ENCODE measurements at places on chromosomes 2 and 18. TPM values are rescaled to one million over a fixed set of nuclear protein-coding genes. Genes with fewer than 3 reads are reported as not detected.
A peak's percentile ranks its signal among the peaks of the same experiment; 100 is the strongest.

GRCh38 chr2:184534986-184535385 is 63.3 kb upstream of the ZNF804A start:
- no peak for DNase-seq
- no peaks in the 10 kb centered on the region for H3K36me3 ChIP-seq
- H3K4me3 ChIP-seq, result no peak overlapping the region
- no peaks in the 10 kb centered on the region for H3K27me3 ChIP-seq
- no peaks in the 10 kb centered on the region for H3K4me1 ChIP-seq

- H3K4me1 ChIP-seq, result peaks cover 17% of the 10 kb centered on the region
- H3K4me3 ChIP-seq, result no peak overlapping the region
- DNase-seq, result no peak
Observed at GRCh38 chr2:66509326-66509811, 74.4 kb downstream of the MEIS1 start.

- no peaks in the 10 kb centered on the region for H3K4me1 ChIP-seq
- peaks cover 3% of the 10 kb centered on the region for H3K27me3 ChIP-seq
- no peak overlapping the region for H3K4me3 ChIP-seq
- no peaks in the 10 kb centered on the region for H3K36me3 ChIP-seq
- no peak overlapping the region for H3K27ac ChIP-seq
- no peak for DNase-seq
Observed at GRCh38 chr18:55856679-55857078, 268.7 kb upstream of the TCF4 start.

DNA sequence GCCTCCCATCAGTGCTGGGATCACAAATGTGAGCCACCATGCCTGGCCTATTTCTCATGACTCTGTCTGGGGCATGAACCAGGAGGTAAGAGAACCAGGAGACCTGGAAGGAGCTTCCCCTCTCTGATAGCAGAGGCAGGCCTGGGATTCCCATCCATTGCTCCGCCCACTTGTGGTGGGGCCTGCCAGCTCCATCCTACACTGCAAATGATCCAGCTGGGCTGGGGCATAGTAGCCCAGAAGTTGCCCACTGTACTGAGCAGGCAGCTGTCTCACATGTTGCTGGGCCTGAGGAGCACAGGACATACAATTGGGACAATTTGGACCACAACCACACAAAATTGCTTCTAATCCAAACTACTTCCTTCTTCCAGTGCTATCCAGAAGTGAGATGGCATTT is 91.0 kb downstream of the MARCHF4 start:
- H3K36me3 ChIP-seq, result no peaks in the 10 kb centered on the region
- no peak for DNase-seq
- no peaks in the 10 kb centered on the region for H3K4me1 ChIP-seq
- H3K27ac ChIP-seq, result no peak overlapping the region
- H3K4me3 ChIP-seq, result no peak overlapping the region
- H3K27me3 ChIP-seq, result no peaks in the 10 kb centered on the region

DNA sequence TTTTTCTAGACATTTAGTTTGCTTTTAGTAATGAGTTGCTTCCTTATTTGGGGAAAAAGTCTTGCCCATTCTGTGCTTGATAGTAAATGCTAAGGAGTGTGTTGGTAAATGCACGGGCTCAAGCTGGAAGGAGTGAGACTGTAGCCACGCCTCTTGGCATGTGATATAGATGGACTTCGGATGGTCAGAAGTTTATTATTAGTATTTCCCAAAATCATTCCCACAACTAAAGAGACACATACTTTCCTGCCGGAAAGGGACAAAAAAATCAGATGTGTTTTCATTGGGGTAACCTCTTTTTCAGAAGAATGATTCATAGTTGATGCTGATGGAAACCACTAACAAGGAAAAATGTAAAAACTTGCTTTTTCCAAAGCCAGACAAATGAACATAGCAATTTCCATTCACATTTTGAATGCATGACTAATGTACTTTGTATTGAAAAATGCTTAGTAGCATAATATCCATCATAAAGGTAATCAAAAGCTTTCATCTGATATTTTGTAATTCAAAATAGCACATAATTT is 133.2 kb downstream of the ZNF532 start:
- no peak for DNase-seq
- H3K27ac ChIP-seq, result peak overlapping the region; percentile 90
- peak overlapping the region; percentile 13 for H3K4me3 ChIP-seq
- H3K27me3 ChIP-seq, result no peaks in the 10 kb centered on the region
- H3K36me3 ChIP-seq, result no peaks in the 10 kb centered on the region

DNA sequence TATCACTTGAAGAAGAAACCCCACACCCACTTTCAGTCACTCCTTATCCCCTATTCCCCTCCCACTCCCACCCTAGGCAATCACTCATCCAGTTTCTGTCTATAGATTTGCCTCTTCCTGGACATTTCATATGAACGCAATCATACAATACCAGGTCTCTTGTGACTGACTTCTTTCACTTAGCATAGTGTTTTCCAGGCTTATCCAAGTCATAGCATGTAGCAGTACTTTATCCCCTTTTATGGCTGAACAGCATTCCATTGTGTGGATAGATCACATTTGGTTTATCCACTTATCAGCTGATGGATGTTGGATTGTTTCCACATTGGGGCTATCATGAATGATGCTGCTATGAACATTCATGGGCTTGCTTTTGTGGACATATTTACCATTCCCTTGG is 6.6 kb downstream of the CFAP221 start:
- no peak for DNase-seq
- no peak overlapping the region for H3K4me3 ChIP-seq
- H3K27ac ChIP-seq, result no peak overlapping the region

DNA sequence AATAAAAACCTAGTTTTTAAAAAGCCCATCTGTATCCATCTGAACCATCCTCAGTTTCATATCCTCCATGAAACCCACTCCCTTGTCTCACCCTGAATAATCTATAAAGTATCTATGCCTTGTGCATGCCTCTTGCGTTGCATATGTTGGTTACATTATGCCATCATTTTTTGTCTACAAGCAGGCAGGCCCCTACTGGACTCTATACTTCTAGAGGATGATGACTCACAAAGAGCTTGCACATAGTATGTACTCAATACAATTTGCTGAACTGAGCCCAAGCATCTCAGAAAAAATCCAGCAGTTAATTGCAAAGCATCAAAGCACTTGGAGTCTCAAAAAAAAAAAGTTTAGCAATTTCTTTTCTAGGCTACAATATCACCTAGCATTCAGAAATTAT is 95.6 kb downstream of the DYM start:
- no peaks in the 10 kb centered on the region for H3K27me3 ChIP-seq
- peaks cover 3% of the 10 kb centered on the region for H3K36me3 ChIP-seq
- DNase-seq, result no peak
- H3K27ac ChIP-seq, result no peak overlapping the region

GRCh38 chr18:404061-404636 is 96.4 kb downstream of the COLEC12 start:
- H3K36me3 ChIP-seq, result no peaks in the 10 kb centered on the region
- H3K27ac ChIP-seq, result no peak overlapping the region
- H3K27me3 ChIP-seq, result no peaks in the 10 kb centered on the region
- DNase-seq, result no peak
- no peak overlapping the region for H3K4me3 ChIP-seq
- no peaks in the 10 kb centered on the region for H3K4me1 ChIP-seq

GRCh38 chr18:27363872-27364271 is 178.8 kb upstream of the CHST9 start:
- no peak for DNase-seq
- H3K27me3 ChIP-seq, result no peaks in the 10 kb centered on the region
- no peaks in the 10 kb centered on the region for H3K36me3 ChIP-seq
- H3K4me3 ChIP-seq, result no peak overlapping the region
- no peak overlapping the region for H3K27ac ChIP-seq

- H3K27me3 ChIP-seq, result no peaks in the 10 kb centered on the region
Observed at GRCh38 chr2:23449413-23449812, 64.4 kb downstream of the KLHL29 start.

REV1 gene
- 10.9 TPM for polyA plus RNA-seq

RFX8 gene
- not detected for polyA plus RNA-seq

GRCh38 chr18:34223893-34224422 is 755 bp downstream of the NOL4 start:
- no peaks in the 10 kb centered on the region for H3K36me3 ChIP-seq
- H3K4me3 ChIP-seq, result peak overlapping the region; percentile 67
- peaks cover 19% of the 10 kb centered on the region for H3K4me1 ChIP-seq
- H3K27ac ChIP-seq, result no peak overlapping the region

DNA sequence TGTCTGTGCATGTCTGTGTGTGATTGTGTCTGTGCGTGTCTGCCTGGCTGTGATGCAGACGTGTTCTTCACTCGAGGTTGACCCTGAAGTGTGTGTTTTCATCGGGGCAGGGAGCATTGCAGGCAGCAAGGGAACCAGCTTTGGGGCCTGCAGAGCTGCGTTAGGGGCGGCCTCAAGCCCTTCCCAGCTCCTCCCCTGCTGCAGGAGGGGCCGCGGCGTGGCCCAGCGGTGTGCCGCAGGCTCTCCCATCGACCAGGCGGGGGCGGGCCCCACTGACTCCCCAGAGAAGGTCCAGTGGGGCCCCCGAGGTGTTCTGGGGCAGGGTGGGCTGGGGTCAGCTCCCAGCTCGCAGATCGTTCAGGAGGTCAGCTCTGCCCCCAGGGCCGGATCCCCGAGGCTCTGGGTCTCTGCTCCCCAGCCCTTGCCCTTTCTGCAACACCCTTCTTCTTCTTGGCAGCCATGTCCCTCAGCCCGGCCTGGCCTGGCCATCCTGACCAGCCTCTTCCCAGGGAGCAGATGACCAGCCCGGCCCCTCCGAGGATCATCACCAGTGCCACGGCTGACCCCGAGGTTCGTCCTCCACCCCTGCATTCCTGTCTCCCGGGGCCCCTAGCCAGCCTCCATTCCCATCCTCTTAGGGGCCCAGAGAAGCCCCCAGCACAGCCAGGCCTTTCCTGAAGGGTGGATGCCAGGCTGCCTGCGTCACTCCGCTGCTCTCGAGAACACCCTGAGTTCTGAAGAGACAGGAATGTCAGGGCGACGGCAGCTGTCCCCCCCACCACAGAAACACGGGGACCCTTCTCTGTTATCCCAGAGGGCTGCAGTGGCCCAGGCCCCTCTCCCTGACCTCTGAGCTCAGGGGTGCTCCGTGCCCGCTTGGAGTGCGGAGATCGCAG is 11.1 kb upstream of the KLHL30 start:
- H3K36me3 ChIP-seq, result no peaks in the 10 kb centered on the region
- no peak overlapping the region for H3K27ac ChIP-seq
- no peaks in the 10 kb centered on the region for H3K4me1 ChIP-seq
- H3K4me3 ChIP-seq, result no peak overlapping the region
- no peaks in the 10 kb centered on the region for H3K27me3 ChIP-seq
- peak; percentile 58 for DNase-seq

DNA sequence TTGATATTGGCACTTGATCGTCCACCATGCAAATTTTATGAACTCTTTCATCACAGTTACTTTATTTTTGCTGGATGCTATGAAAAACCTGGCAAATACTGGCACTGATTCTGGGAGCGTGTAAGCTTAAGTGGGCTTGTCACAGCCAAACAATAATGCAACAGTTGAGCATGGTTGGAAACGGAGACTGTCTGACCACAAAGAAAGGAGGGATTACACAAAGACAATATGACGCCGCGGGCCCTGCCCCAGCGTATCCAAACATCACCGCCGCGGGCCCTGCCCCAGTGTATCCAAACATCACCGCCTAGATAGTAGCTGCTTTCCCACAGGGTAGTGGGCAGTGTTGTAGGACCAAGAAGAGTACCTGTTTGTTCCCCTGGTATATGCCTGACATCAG is 135.9 kb downstream of the PRPF40A start:
- H3K27ac ChIP-seq, result no peak overlapping the region
- H3K36me3 ChIP-seq, result peaks cover 12% of the 10 kb centered on the region
- H3K4me1 ChIP-seq, result peaks cover 15% of the 10 kb centered on the region
- H3K27me3 ChIP-seq, result no peaks in the 10 kb centered on the region
- no peak for DNase-seq

PPM1B gene
- 99.6 TPM for polyA plus RNA-seq

APOB gene
- polyA plus RNA-seq, result 0.04 TPM

RBM45 gene
- 3.4 TPM for polyA plus RNA-seq

TEX261 gene
- polyA plus RNA-seq, result 70.5 TPM

DNA sequence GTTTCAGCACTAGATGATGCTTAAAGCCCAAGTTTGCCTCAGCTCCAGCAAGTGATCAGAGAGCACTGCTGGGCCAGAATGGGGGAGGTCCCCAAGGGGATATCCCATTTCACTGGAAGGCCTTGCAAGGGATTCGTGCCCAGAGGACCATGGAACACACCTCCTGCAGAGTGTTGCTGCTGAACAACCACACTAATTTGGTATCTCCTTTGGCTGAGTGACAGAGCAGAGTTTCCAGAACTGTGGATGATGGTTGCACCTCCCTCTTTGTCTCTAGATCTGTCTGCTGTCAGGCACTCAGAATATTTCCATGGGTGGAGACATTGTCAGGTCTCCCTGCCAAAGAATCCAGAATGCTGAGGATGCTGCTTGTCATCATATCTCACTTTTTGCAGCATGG is 484.8 kb upstream of the NETO1 start:
- no peaks in the 10 kb centered on the region for H3K36me3 ChIP-seq
- no peak overlapping the region for H3K27ac ChIP-seq
- no peak overlapping the region for H3K4me3 ChIP-seq
- H3K27me3 ChIP-seq, result no peaks in the 10 kb centered on the region
- no peaks in the 10 kb centered on the region for H3K4me1 ChIP-seq

DNAH7 gene
- 0.04 TPM for polyA plus RNA-seq

GRCh38 chr2:127169066-127169660 is 50.9 kb downstream of the CYP27C1 start:
- H3K4me1 ChIP-seq, result peaks cover 45% of the 10 kb centered on the region
- H3K36me3 ChIP-seq, result no peaks in the 10 kb centered on the region
- no peak overlapping the region for H3K4me3 ChIP-seq
- no peak overlapping the region for H3K27ac ChIP-seq
- no peaks in the 10 kb centered on the region for H3K27me3 ChIP-seq

GRCh38 chr18:60417946-60418345 is 45.4 kb upstream of the MC4R start:
- DNase-seq, result no peak
- H3K4me3 ChIP-seq, result no peak overlapping the region
- H3K27ac ChIP-seq, result no peak overlapping the region
- no peaks in the 10 kb centered on the region for H3K27me3 ChIP-seq

RFTN2 gene
- polyA plus RNA-seq, result 0.57 TPM

ADAM23 gene
- 0.89 TPM for polyA plus RNA-seq

- H3K4me1 ChIP-seq, result no peaks in the 10 kb centered on the region
- no peak overlapping the region for H3K4me3 ChIP-seq
- H3K36me3 ChIP-seq, result no peaks in the 10 kb centered on the region
- no peaks in the 10 kb centered on the region for H3K27me3 ChIP-seq
Observed at GRCh38 chr18:42174909-42175308, 219.9 kb downstream of the PIK3C3 start.

- DNase-seq, result no peak
- no peaks in the 10 kb centered on the region for H3K36me3 ChIP-seq
- no peak overlapping the region for H3K27ac ChIP-seq
- H3K4me3 ChIP-seq, result no peak overlapping the region
Observed at GRCh38 chr2:198517976-198518375, 713.6 kb downstream of the PLCL1 start.

DNA sequence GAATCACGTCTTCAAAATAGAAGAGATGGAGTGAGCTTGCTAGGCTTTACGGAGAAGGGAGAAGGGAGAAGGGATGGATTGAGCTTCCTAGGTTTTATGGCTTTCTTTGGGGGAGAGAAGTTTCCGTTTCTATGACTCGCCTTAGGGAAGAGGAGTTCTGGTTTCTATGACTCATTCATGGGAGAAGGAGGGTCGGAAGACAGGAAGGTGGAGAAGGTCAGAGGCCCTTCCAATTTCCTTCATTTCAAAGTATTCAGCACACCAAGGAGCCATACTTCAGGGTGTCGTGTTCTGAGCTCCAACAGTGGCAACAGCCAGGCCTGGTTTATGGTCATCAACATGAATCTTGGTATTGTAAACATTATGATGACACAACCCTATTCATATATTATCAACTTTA is 284.7 kb upstream of the VWC2L start:
- no peaks in the 10 kb centered on the region for H3K4me1 ChIP-seq
- no peaks in the 10 kb centered on the region for H3K36me3 ChIP-seq
- H3K27me3 ChIP-seq, result no peaks in the 10 kb centered on the region
- no peak overlapping the region for H3K4me3 ChIP-seq
- no peak for DNase-seq

All from psoas muscle (tissue), 8 donors.